ENCODE measurements at places on chromosomes 5 and 9.

GRCh38 chr9:34962546-34962945 is 4.5 kb downstream of the PHF24 start:
- DNase-seq, result no peak

- no peak for DNase-seq
These were observed 300.5 kb upstream of the CTNND2 start for GRCh38 chr5:12204761-12205160.

DNA sequence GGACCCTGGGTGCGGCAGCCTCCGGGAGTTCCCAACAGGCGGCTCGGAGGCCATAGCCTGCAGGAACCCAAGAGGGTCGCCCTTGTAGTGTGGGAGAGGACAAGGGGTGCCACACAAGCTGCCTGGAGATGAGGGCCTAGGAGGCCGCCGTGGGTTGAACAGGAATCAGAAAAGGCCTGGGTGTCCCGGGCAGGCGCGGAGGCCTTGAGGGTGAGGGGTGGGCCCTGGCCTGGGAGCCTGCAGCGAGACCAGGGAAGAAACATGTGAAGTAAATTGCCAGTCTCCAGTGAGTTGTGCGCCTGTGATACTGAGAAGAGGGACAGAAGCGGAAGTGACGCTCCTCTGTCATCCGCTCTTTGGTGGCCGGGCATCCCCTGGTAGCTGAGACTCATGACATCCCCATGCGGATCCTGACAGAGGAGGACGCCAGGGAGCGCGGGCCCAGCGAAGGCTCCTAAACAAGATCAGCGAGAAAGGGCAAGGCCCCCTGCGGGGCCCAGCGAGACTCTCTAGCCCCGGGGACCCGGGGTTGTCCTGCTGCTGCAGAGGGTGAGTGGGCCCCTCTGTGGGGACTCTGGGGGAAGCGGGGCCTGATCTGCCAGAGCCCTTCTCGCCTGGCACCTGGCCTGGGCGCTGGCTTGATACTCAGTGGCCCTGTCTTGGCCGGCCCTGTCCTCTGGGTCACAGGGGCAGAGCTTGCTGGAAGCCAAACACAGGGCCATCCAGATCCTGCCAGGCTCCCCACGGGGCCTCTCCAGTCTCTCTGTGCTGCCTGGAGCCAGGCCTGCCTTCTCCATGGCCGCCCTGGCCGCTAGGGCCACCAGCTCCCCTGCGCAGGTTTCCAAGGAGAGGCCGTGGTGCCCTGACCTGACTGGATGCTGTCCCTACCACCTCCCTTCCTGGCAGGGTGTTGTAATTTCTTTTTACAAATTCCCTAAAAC is 788.4 kb downstream of the TLE4 start:
- no peak for DNase-seq

DNA sequence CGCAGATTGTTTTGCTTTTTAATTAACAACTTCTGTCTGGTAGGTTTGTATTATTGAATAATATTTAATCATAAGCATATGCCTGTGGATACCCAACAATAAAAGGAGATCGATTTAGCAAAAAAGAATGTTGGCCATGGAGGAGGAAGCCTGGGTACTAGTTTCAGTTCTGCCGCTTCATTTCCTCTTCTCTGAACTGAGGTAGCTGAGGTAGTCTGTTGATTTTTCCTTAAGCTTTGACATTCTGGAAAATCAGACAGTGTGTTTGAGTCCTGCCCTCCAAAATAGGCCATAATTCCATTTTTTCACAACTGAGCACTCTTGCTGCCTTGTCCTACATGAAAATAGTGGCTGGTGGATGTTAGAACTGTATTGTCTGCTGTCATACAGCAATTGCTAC is 6.0 kb upstream of the GPR21 start:
- no peak for DNase-seq

- no peak for DNase-seq
These were observed 9.7 kb downstream of the MRPL36 start for GRCh38 chr5:1789834-1790471.

- DNase-seq, result no peak
These were observed 13.9 kb upstream of the GPX8 start for GRCh38 chr5:55146080-55146479.

- DNase-seq, result no peak
These were observed 86.5 kb upstream of the ARRDC3 start for GRCh38 chr5:91469517-91470165.

DNA sequence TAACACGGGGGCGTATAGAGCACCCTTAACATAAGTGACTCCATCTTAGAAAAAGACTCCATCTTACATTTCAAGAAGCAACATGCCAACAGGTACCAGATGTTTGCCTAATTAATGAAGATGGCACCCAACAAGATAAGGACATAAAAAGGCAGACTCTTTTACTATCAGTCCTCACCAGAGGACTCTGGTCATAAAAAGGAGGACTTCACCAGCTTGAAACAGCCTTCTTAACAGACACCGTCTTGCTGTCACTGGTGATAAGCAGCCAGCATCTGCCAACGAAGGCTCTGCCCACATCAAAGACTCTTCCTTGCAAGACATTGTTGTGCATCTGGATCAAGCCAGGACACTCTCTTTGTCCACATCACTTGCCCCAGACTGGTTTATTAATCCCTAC is 80.3 kb downstream of the S1PR3 start:
- no peak for DNase-seq

DNA sequence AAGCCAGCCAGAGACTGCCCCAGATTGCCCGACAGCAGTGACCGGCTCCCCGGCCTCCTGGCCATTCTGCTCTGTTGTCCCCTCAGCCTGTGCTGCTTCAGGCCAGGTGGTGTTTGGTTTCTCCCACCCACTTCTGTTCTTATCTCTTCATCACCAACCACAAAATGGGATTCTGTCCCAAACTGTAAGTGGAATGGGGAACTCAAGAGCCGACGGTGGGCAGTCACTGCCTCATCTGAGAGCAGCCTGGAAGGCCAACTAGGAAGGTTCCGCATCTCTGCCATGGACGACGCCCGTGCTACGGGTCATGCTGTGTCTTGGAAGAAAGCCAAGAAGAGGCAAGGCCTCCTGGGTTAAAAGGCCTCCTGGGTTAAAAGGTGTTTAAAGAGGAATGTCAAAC is 219.0 kb upstream of the PIK3R1 start:
- DNase-seq, result no peak

GRCh38 chr9:87704342-87704741 is 21.6 kb upstream of the CTSL start:
- DNase-seq, result no peak

GRCh38 chr5:79093762-79094161 is 17.8 kb upstream of the BHMT start:
- DNase-seq, result no peak

DNA sequence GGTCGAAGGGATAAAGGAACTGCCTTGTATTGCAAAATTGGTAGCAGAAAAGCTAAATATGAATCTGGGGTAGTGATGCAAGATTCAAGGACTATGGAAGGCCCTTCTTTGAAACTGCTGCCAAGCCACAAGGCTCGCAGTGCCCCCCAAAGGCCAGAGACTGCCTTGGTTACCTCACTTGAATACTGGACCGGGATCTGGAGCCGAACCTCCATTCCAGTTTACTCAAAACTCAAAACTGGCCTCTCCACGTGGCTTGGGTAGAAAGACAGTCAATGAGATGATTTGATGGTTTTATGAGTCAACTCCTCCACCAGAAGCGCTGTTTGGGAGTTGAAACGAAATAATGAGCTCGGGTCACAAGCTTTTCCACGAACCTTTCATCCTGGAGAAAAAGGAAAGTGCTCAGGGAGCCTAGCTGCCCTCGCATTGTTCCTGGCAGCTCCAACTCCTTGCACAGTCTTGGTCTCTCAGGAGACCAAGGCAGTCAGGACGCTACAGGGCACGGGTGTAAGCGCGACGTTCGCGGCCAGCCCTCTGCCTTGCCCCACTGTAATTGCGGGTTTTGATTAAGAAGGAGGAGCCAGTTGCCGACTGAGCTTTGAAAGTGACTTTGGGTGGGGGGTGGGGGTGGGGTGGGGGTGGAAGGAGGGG is 2.8 kb downstream of the ST8SIA4 start:
- DNase-seq, result no peak

DNA sequence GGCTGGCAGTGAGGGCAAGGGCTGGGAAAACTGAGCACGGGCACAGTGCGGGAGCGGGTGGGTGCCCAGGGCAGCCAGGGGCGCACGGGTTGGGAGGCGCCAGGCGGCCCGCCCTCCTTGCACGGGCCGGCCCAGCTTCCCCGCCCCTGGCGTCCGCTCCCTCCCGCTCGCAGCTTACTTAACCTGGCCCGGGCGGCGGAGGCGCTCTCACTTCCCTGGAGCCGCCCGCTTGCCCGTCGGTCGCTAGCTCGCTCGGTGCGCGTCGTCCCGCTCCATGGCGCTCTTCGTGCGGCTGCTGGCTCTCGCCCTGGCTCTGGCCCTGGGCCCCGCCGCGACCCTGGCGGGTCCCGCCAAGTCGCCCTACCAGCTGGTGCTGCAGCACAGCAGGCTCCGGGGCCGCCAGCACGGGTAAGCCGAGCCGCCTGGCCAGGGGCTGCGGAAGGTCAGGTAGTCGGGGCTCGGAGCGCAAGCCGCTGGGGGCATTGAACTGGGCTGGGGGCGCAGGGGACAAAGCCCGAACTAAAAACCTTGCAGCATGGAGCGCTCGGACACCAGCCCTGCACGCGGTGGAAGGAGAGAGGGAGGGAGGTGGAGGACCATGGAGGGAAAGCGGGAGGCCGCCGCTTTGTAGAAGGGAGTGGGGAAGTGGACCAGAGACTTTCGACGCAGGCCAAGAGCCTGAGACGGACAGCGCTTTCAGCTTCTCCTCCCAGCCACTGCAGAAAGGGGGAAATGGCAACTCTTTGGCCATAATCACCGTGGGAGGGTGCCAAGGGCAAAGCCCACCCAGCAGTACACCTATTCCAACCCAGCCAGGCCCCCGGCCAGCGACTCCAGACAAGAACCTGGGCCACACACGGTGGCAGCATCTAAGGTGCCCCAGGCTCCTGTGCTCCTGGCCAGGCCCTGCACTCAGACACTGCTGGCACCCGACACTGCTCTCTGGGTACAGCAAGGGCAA is at the start of gene TGFBI:
Gene TGFBI, plus strand, starts transcription at position 207 of the 961 bp plus-strand sequence. Its CDS starts 68 bp downstream, at position 275.
- no peak for DNase-seq

GRCh38 chr5:171541341-171541776 is 121.9 kb downstream of the FGF18 start:
- DNase-seq, result no peak

DNA sequence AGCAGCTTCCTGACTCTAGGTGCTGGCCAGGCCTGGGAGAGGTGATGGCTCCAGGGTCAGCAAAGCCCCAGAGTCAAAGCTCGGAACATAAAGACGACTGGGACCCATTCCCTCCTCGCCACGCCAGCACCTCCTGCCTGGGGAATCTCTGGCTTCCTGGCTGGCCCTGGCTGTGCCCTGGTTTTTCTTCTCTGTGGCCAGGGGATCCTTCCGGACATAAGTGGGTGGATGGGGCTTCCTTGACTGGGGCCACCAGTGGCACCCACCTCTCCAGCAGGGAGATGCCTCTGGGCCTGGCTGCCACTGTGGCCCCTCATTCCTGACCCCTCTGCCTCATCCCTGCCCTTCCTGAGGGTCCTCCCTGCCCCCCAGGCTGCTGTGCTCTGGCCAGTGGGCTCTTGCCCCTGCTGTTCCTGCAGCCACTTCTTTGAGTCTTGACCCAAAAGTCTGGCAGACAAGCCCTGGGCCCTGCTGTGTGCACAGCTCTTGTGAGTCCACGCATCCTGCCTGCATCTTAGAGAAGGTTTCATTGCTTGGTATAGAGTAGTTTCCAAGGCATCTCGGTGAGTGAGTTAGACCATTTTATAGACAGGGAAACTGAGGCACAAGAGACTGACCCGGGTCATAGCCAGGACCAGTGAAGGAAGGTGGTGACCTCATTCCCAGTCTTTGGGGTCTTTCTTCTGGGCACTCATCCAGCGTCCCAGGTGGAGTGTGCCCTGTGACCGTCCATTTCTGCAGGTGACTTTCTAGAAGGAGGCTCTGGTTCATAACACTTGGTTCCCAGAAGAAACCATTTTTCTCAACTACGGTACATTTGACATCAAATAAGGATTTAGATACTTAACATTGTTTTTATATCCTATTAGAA is 17.3 kb upstream of the LPCAT1 start:
- DNase-seq, result no peak

- DNase-seq, result no peak
These were observed 61.8 kb upstream of the CPLX2 start for GRCh38 chr5:175809531-175810121.

DNA sequence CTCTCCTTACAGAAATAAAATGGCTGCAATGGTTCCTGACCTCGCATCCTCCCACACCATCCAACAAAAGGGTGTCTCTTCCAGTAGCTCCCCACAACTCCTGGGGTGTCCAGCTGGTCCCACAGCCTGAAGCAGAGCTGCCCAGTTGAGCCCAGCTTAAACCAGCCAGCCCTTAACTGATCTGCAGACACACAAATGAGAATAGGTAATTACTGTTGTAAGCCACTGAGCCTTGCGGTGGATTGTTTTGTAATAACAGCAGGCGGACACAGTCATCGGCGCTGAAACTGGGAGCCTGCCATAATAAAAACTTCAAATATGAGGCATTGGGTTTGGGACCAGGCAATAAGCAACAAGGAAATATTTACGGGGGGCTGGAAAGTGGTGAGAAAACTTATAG is 10.4 kb upstream of the ZBTB43 start:
- DNase-seq, result no peak

DNA sequence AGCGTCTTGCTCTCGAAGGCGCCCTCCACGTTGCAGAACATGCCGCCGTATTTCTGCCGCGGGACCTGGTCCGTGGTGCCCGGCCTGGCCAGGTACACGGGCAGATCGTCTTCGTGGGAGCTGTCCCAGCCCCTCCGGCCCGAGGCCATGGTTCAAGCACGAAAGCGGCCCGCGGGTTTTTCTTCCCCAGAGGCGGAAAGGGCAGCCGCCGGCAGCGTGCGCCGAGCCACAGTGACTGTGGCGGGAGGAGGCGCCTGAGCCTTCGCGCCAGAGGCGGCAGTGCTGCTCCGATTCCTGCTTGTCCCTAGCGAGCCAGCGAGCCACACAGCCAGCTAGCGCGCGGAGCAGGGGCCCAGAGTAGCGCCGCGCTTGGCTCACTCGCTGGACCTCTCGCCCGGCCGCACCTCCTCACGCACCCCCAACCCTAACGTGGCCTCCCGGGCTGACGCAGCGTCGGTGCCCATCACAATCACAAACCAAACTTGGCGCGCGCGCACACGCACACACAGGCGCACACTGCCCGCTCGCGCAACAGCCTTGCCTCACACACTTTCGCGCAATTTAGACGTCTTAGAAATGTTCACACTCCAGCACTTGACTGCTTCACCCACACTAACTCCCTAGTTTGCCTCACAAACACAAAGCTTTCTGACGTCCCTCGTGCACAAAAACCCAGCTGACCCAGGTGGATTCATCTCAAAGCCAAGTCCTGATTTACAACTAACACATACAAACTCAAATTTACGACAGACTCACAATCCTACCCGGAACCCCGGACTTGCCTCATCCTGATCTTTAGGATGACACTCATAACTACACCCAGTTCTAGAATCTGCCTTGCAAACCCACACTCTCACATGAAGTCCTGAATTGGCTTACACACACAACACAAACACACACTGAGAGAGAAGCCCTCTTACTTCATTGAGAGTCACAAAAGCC is at the start of gene DPYSL3:
Gene DPYSL3, minus strand, starts transcription at position 359 of the 942 bp plus-strand sequence. Its CDS starts 210 bp downstream, at position 149.
- DNase-seq, result no peak

DNA sequence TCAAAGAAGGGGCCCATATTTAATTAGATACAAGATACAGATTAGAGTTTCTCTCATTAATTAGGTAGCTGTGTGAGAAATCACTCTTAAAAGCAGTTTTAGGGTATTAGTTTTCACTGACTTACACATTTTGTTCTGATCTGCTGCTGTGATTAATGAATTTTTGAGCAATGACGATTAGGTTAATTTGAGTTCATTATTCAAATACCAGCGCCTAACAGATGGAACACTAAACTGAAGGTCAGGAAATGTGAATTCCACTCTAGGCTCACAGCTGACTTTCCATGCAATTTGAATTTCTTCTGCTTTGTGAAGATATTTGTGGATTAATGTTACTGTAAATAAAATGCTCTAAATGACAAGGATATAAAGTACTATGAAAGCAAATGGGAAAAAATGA is 380.6 kb downstream of the ADGRV1 start:
- no peak for DNase-seq

Data from stimulated activated CD8-positive, alpha-beta memory T cell treated with anti-CD3 and anti-CD28 coated beads, Interleukin-4, amount 100 ng/mL, for 24 hours (primary cell).